WTC11 (cell line): ENCODE measurements at places on chromosomes 5 and 9. TPM values are rescaled to one million over a fixed set of nuclear protein-coding genes. Genes with fewer than 3 reads are reported as not detected.

- DNase-seq = no peak
These were observed 17.4 kb upstream of the HMGCR start for GRCh38 chr5:75319638-75320037.

- no peak for DNase-seq
These were observed 32.8 kb upstream of the PITX1 start for GRCh38 chr5:135066781-135067180.

DNA sequence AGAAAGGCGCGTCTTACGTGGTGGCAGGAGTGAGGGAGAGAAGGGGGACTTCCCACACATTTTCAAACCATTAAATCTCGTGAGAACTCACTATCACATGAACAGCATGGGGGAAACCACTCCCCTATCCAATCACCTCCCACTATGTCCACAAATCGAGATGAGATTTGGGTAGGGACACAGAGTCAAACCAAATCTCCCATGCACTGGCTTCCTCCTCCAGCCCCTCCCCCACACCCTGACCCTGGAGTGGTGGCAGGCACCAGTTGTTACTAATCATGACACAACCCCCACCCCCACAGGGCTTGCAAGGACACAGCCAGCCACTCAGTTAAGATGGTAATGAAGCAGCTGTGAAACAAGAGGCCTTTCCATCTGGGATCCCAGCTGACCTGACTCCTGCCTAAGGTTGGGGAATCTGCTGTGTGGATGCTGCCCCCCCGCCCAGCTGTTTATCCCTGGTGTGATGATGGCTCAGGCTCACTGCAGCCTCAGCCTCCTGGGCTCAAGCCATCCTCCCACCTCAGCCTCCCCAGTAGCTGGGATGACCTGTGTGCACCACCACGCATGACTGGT, 57.1 kb upstream of the FUBP3 start:
- DNase-seq = peak; percentile 80

DNA sequence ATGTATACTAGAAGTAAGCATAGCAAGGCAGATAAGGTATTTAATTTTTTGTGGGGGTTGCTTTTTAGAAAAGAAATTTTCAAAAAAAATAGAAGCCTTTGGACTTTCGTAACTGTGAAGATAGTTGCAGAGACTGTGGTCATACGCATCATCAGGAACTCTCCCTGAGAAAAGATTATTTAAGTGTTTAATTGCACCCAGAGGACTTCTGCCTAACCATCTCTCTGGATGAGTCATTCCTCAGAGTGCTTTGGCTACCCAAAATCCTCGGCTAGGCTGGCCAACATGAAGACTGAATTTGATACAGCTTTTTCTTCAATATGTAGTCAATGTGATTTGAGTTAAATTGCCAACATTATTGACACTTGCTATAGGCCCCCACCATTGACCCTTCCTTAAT, 296.4 kb downstream of the TLR4 start:
- DNase-seq = no peak

DNA sequence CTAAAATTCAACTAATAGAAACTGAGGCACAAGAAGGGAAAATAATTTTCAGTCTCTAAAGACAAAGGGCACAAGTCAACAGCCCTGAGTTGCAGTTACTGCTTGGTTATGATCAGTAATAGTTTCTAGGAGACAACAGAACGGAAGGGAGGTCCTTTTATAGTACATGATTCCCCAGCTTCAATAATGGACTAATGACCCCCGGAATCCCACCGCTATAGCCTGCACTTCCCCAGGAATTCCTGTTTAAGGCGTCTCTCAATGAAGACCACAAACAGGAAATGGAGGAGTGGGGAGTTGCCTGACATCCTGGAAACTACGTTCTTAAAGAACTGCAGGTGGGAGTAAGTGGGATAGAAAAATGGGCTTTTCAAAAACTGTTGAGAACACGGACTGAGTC, 60.6 kb downstream of the DIAPH1 start:
- no peak for DNase-seq

GRCh38 chr9:71273613-71274012, 152.2 kb upstream of the TRPM3 start:
- no peak for DNase-seq

DNA sequence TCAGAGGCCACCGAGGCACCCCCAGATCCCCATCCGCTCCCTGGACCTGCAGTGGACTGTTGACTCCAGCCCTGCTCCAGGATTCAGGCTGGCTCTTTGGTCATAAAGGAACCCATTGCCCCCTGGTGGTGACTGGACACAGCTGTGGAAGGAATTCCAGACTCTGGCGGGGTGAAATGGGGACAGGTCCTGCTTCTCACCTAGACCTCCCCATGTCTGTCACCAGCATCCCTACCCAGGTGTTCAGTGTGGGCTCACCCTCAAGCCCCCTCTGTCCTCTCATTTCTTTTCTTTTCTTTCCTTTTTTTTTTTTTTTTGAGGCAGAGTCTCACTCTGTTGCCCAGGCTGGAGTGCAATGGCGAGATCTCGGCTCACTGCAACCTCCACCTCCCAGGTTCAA, 25.5 kb upstream of the STXBP1 start:
- peak; percentile 86 for DNase-seq

GRCh38 chr5:8288334-8288733, 419.4 kb downstream of the MTRR start:
- DNase-seq = no peak

DNA sequence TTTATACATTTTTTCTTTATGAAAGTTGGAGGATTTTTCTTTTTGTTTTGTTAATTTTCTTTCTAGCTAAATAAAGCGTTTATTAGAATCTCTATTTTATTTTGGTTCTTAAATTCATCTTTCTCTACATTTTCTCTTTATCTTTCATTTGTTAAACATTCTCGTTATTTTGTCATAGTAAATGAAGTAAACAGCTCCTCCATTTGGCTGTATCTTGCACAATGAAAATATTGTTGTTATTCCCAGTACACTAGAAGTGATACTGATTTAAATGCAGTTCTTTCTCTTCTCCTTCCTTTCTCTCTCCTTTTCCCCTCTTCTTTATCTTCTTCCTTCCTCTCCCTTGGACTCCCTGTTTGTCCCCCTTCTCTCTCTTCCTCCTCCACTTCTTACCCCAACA, 88.8 kb downstream of the FER start:
- DNase-seq = no peak

- DNase-seq = no peak
These were observed 356.1 kb downstream of the SPOCK1 start for GRCh38 chr5:137142764-137143605.

- DNase-seq = no peak
These were observed 6.2 kb upstream of the SPINK4 start for GRCh38 chr9:33233626-33234342.

DNA sequence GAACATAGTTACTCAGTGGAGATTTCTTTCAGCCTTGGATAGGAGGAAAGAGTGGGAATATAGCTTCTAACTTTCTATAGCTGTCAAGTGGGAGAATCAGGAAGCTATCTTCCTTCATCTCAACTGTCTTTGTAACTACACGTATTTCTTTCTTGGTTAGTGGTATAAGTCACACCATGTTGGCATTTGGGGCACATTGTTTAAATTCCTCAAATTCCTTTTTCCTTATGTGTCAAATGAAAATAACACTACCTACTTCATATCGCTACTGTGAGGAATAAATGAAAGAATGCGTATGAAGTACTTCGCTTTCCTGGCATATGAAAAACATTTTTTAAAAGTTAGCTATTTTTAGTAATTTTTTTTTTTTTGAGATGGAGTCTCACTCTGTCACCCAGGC, 1082.5 kb upstream of the WWC1 start:
- no peak for DNase-seq

Gene NUDT12
- total RNA-seq = 14.9 to 16.0 TPM (median 15.3 TPM) in 3 replicates
